Fibroblast of skin of left quadriceps (primary cell): ENCODE measurements at places on chromosomes 1 and 21.

DNA sequence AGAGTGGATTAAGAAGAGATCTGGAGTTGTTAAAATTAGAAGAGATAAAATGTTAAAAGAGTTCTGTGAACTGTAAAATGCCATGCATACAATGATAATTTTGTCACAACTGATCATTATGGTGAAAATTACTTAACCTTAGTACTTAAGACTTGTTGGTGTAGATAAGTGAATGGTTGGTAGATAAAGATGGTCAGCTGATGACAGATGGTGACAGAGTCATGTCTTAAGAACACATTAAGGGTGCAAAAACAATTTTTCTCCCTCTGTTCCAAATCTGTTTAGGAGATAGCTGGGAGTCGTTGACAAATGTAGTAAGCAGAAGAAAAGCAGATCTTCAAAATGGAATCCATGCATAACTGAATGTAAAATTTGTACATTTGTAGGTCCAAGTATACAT is 18.5 kb upstream of the CACHD1 start:
- DNase-seq, result no peak

GRCh38 chr1:41618066-41618825 is 133.8 kb upstream of the EDN2 start:
- DNase-seq, result no peak

- no peak for DNase-seq
Observed at GRCh38 chr1:228945885-228946284, 210.6 kb downstream of the RHOU start.

- DNase-seq, result no peak
Observed at GRCh38 chr1:53516181-53516580, 57.0 kb downstream of the DMRTB1 start.

DNA sequence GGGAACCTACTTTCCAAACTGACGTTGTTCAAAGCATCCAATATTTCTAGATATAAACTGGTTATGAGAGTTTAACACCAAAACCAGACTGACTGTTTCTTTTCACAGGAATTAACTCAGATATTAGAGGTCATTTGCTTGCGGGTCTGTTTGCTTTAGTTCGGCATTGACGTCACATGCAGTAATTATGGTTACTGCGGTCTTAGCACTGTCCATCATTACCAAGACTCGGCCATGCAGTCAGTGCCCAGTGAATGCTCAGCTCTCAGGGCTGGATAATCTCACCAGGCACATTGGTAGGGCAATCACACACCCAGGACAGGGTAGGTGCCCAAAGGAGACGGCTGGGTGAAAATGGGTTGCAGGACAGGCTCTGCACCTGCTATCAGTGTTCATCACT is 9.9 kb upstream of the F3 start:
- DNase-seq, result no peak

DNA sequence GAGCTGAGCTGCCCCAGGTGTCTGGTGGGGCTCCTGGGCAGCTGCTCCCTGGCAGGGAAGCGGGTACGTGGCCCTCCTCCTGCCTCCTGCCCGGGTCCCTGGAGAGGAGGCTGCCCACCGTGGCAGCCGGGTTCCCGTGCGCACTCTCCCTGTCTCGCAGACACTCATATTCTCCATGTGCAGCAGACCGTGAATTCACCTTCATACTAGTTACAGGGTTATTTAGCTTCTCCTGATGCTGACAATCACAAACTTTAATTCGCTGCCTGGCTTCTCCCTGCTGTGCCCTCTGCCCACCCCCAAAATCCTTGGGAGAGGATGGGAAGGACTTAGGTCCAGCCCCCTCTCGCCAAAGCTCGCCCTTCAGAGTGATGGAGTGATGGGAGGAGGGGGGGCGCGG is 95.3 kb downstream of the CASZ1 start:
- DNase-seq, result no peak

DNA sequence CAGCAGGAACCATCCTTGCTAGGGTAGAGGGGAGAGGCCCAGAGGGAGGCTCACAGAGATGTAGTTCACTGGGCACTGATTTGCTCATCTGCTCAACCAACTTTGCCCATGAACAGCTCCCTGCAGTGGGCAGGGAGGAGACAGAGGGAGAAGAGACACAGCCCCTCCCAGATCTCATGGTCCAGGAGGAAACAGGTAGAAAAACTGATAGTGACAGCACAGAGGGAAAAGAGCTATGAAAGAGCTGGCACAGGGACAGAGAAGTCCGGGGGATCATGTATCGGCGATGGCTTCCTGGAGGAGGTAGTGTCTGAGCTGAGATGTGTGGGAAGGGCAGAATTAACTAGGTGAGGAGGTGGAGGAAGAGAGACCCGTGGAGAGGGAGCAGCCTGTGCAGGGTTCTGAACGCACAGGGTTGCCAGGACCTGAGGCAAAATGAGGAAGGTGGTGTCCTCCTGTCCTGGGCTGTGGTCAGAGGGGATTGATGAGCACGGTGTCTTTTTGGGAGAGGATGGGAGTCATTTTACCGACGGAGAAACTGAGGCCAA is 85.9 kb downstream of the PTPRU start:
- no peak for DNase-seq

- no peak for DNase-seq
Observed at GRCh38 chr1:99674115-99675064, 28.5 kb downstream of the PALMD start.

GRCh38 chr21:27246741-27247140 is 279.9 kb upstream of the ADAMTS5 start:
- no peak for DNase-seq

- DNase-seq, result no peak
Observed at GRCh38 chr1:8354038-8354437, 36.1 kb downstream of the SLC45A1 start.

DNA sequence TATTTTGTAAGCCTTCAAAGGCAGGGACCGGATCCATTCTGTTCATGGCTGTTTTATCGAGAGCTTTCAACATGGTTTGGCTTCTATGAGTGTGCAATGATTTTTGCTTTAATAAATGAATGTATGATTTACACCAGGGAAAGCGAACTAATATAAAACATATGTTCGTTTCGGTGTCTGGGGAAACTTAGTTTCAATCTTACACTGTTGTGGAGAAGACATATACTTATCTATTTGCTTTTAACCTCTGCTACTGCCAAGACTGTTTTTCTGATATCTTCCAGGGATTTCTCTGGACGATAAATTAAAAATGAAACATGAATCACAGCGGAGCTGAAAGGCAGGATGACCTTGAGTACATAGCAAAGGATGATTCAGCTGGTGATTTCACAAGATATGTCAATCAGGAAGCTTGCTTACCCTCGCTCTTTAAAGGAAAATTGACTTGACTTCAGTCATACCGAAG is 14.7 kb upstream of the CYYR1 start:
- DNase-seq, result peak; percentile 94

DNA sequence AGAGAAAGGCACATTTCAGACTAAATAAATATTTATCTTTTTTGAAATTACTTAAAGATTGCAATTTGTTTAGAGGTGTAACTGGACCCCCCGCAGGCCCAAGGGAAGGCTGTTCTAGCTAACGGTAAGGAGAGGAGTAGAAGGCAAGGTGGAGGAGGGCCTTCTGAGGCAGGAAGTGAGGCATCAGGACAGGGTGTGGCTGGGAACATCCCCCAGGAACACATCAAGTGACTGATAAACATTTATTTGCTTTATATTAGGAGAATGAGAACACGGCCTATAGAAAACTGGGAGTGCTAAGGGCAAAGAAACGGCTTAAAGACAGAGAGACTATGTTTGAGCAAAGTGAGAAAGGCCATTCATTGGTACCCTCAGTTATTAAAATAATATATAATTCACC is 23.2 kb downstream of the HIVEP3 start:
- DNase-seq, result no peak

DNA sequence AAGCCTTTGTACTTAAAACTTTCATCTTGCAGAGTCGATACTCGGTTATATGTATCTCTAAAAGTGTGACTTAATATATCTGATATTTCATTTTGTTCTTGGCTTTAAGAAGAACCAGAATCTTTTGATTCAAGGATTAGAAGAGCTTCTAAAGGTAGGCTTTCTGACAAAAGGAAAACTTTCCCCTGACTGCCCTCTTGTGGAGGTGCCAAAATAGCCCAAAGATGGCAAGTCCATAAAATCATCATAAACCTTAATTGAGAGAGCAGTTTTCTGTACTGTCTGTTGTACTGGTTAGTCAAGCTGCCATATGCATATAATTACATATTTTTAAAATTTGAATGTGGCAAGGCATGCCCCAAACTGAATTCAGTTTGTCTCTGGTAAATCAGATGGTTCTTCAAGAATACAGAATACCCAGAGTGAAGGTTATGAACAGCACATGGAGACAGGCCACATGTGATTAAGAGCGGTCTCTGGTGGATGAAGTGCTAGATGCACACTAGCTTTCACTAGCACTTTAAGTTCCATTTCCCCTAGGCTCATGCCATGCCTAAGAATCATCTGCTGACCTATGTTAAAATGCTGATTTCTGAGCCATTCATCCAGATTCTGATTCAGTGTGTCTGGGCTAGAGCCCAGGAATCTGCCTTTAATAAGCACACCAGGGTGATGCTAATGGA is 27.7 kb upstream of the ELAVL4 start:
- DNase-seq, result no peak

GRCh38 chr21:28283641-28284490 is 708.8 kb downstream of the LTN1 start:
- DNase-seq, result peak; percentile 86

GRCh38 chr1:158563853-158564252 is 6.5 kb downstream of the OR6P1 start:
- no peak for DNase-seq

GRCh38 chr1:22290611-22291010 is 147.7 kb upstream of the WNT4 start:
- no peak for DNase-seq

DNA sequence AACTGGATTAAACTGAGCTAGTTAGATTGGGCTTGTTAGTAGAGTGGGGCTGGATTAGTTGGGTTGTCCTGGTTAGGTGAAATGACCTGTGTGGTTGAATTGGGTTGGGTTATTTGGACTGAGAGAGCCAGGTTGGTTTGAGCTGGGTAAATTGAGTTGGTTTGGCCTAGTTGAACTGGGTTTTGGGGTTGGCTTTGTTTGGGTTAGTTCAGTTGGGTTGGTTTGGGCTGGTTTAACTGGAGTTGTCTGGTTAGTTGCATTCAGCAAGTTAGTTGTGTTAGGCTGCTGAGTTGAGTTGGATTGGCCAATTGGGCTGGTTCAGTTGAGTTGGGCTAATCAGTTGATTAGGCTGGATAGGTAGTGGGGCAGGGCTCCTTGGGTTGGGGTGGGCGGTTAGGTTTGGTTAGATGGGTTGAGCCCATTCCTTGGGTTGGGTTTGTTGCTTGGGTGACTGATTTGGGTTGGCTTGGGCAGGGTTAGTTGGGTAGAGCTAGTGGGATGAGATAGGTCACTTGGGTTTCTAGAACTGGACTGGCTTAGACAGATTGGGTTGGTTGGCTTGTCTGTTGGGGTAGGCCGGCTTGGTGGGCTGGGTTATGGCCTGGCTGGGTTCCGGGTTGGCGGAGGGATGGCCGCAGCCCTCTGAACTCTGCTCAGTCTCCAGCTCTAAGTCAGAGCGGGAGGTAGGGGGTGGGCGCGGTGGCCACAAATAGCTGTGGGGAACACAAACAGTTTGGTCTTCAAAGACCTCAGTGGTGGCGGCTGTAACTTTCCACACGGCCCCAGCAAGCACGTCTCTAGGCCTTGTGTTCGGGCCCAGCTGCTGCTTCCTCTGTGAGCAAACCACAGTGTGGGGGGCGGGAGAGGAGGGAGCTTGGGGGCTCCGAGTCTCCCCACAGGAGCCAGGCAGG is 67.2 kb upstream of the RUNX3 start:
- no peak for DNase-seq

- no peak for DNase-seq
Observed at GRCh38 chr1:209768354-209768774, 12.5 kb downstream of the TRAF3IP3 start.

DNA sequence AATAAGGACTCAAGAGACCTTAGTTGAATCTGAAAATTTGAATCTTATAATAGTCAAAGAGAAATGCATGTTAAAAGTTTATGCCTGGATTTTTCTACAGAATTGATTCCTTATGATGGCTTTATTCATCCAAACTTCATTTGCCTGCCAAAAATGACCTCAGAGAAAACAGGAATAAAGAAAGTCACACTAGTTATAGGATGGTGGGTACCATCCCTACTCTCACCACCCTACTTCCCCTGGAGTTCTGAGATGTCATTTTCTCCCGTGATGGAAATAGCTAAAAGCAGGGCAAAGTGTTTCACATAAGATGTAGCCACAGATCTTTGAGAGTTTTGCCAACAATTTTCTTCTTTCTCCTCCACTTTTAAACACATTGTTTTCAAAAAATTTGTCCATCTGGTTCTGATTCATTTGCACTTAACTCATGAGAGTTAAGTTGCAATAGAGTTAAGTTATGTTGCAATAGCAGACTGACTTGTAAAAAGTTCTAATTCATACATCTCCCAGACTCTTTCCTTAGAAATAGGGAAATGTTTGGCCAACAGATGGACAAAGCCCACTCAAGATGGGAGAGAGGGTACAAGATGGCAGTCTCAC is 384.6 kb downstream of the PLPP3 start:
- DNase-seq, result peak; percentile 73

DNA sequence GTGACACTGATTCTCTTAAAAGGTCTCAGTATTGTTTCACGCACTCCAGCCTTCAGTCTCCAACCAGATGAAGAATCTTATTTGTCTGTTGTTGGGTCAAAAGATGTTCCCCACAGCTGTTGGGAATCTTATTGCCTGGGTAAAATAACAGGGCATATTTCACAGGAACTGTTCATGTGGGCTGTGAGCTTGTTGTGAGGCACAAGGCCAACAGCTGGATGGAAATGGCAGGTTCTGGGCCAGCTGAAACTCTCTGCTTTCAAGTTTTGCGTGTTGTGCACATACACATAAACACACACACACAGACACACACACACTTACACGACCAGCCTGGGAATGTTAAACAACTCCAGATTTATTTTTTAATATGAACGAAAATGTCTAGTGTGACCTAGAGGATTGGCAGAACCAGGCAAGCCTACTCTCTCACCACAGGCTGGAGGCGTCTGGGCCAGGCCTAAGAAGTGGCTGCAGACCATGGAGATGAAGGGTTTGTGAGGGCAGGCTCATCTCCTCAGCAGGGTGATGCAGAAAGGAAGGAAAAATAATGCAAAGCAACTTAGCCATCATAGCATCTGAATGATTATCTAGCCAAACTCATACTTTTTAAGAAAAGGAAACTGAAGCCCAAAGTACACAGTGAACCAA is 357.0 kb downstream of the TTLL7 start:
- peak; percentile 20 for DNase-seq
